SJCRH30 (cell line): ENCODE measurements at places on chromosomes 12 and 14. TPM values are rescaled to one million over a fixed set of nuclear protein-coding genes. Genes with fewer than 3 reads are reported as not detected.
A peak's percentile ranks its signal among the peaks of the same experiment; 100 is the strongest.

- no peaks in the 10 kb centered on the region for H3K27me3 ChIP-seq
- H3K4me3 ChIP-seq, result no peak overlapping the region
- no peaks in the 10 kb centered on the region for H3K4me1 ChIP-seq
- H3K27ac ChIP-seq, result no peak overlapping the region
- no peaks in the 10 kb centered on the region for H3K36me3 ChIP-seq
Measured at GRCh38 chr12:9144730-9145106, 29.0 kb upstream of the A2M start.

DNA sequence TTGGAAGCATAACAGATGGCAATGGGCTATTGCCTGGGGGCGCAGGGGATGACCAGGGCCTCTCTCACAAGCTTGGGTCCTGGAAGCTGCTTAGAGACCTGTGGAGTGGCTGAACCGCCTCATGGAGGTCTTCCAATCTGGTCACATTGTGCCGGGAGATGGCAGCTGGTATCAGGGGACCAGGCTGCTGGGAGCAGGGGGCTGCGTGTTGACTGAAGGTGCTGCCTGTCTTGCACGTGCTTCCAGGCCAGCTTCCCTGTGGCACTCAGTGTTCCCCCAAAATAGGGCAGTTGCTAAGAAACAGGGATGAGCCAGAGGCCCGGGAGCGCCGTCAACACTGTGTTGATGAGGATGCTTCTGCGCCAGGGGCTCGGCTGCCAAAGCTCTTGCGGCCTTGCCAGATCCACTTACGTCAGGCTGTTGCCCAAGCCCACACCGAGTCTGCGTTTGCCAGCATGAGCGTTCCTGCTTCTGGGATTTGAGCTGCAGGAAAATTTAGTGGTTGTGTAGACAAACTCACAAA is 39.8 kb downstream of the ELK3 start:
- peak; percentile 32 for DNase-seq
- no peak overlapping the region for H3K27ac ChIP-seq
- H3K4me3 ChIP-seq, result no peak overlapping the region
- H3K4me1 ChIP-seq, result no peaks in the 10 kb centered on the region

- no peaks in the 10 kb centered on the region for H3K27me3 ChIP-seq
- no peaks in the 10 kb centered on the region for H3K4me1 ChIP-seq
- no peaks in the 10 kb centered on the region for H3K36me3 ChIP-seq
- H3K4me3 ChIP-seq, result no peak overlapping the region
- no peak overlapping the region for H3K27ac ChIP-seq
Measured at GRCh38 chr12:104852896-104853295, 105.2 kb downstream of the SLC41A2 start.

- H3K4me3 ChIP-seq, result no peak overlapping the region
- no peak for DNase-seq
- no peak overlapping the region for H3K27ac ChIP-seq
- peaks cover 6% of the 10 kb centered on the region; the same call in 1 of the 2 replicates for H3K36me3 ChIP-seq
- H3K4me1 ChIP-seq, result no peaks in the 10 kb centered on the region
Measured at GRCh38 chr14:90720336-90720735, 95.9 kb downstream of the TTC7B start.

DNA sequence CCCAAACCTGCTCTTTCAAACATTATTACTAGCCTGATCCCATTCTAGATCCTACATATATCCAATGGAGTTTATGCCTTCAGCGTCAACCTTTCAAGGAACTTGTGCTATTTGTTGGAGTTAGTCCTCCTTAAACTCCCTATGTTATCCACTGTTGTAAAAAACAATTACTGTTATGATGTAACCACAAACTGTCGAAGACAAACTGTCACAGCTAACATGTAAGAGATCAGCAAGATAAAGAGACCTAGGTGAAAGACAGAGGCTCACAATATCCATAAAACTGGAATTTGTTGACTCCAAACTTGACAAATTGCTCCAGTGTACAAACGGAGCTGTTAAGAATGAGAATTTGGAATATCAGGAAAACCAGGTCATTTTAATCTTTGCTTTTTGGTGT is 70.7 kb downstream of the CDK17 start:
- H3K36me3 ChIP-seq, result no peaks in the 10 kb centered on the region; the same call in 1 of the 2 replicates
- no peak overlapping the region for H3K4me3 ChIP-seq
- H3K4me1 ChIP-seq, result no peaks in the 10 kb centered on the region
- DNase-seq, result no peak
- H3K27ac ChIP-seq, result no peak overlapping the region

GRCh38 chr12:94230357-94230905 is 82.1 kb downstream of the PLXNC1 start:
- H3K4me1 ChIP-seq, result no peaks in the 10 kb centered on the region
- H3K36me3 ChIP-seq, result no peaks in the 10 kb centered on the region
- DNase-seq, result no peak
- H3K27me3 ChIP-seq, result no peaks in the 10 kb centered on the region
- H3K4me3 ChIP-seq, result no peak overlapping the region

GRCh38 chr14:24789378-24789884 is 155.4 kb upstream of the GZMB start:
- H3K4me3 ChIP-seq, result no peak overlapping the region
- no peak for DNase-seq
- no peaks in the 10 kb centered on the region for H3K36me3 ChIP-seq

- no peak overlapping the region for H3K27ac ChIP-seq
- no peak overlapping the region for H3K4me3 ChIP-seq
- H3K27me3 ChIP-seq, result no peaks in the 10 kb centered on the region
- no peaks in the 10 kb centered on the region for H3K36me3 ChIP-seq
- DNase-seq, result peak; percentile 3
Measured at GRCh38 chr14:79986251-79986650, 225.1 kb downstream of the DIO2 start.

GRCh38 chr12:80648881-80649280 is 58.6 kb upstream of the MYF6 start:
- no peaks in the 10 kb centered on the region for H3K36me3 ChIP-seq
- H3K4me1 ChIP-seq, result peaks cover 54% of the 10 kb centered on the region
- H3K27me3 ChIP-seq, result no peaks in the 10 kb centered on the region
- no peak overlapping the region for H3K4me3 ChIP-seq
- H3K27ac ChIP-seq, result peak overlapping the region; percentile 94

GRCh38 chr12:51318846-51319599 is 5.0 kb downstream of the BIN2 start:
- no peak overlapping the region for H3K27ac ChIP-seq
- no peak overlapping the region for H3K4me3 ChIP-seq
- no peaks in the 10 kb centered on the region for H3K36me3 ChIP-seq
- H3K27me3 ChIP-seq, result no peaks in the 10 kb centered on the region
- no peaks in the 10 kb centered on the region for H3K4me1 ChIP-seq

- no peaks in the 10 kb centered on the region for H3K36me3 ChIP-seq
- peak overlapping the region; percentile 75 for H3K4me3 ChIP-seq
- H3K27ac ChIP-seq, result peak overlapping the region; percentile 75
- peak; percentile 35 for DNase-seq
Measured at GRCh38 chr12:122022393-122023338, 982 bp downstream of the BCL7A start.

GRCh38 chr12:124379938-124380754 is 85.3 kb downstream of the RFLNA start:
- DNase-seq, result peak; percentile 41
- H3K4me3 ChIP-seq, result no peak overlapping the region
- H3K4me1 ChIP-seq, result peaks cover 3% of the 10 kb centered on the region; the same call in 1 of the 2 replicates
- no peaks in the 10 kb centered on the region for H3K27me3 ChIP-seq
- peaks cover 75% of the 10 kb centered on the region for H3K36me3 ChIP-seq

- H3K27ac ChIP-seq, result no peak overlapping the region
- no peaks in the 10 kb centered on the region for H3K27me3 ChIP-seq
- H3K36me3 ChIP-seq, result peaks cover 17% of the 10 kb centered on the region
- DNase-seq, result peak; percentile 73
- no peak overlapping the region for H3K4me3 ChIP-seq
- peaks cover 4% of the 10 kb centered on the region for H3K4me1 ChIP-seq
Measured at GRCh38 chr14:90288651-90289355, 32.5 kb downstream of the PSMC1 start.

DNA sequence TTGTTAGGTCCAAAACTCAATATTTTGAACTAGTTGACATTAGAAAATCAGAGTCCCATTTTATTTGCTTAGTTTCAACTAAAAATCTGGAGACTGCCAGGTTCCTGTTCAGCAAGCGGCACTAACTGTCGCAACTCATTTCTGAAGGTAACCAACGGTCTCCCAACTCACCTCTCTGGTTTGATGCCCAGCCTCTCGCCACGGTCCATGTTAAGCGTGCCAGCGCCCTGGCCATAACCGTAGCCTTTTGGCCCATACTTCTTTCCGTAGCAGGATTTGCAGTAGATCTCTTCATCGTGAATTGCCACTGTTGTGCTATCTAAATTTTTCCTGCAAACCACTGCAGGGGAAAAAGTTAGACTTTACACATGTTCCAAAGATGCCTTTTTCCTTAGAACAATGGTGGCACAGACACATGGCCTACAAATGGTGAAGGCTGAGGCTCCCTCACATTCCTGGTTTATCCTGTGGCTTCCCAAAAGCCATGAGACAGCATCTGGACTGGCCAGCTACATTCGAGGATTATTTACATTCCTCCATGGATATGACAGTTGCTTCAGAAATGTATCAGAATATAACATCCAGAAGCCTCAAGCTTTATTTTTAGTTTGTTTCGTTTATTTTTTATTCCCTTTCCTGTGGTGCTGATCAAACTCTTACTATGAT is 15.7 kb downstream of the CSRP2 start:
- H3K27me3 ChIP-seq, result no peaks in the 10 kb centered on the region
- H3K27ac ChIP-seq, result peak overlapping the region; percentile 96
- no peak overlapping the region for H3K4me3 ChIP-seq
- peaks cover 54% of the 10 kb centered on the region for H3K36me3 ChIP-seq
- H3K4me1 ChIP-seq, result peaks cover 44% of the 10 kb centered on the region

DNA sequence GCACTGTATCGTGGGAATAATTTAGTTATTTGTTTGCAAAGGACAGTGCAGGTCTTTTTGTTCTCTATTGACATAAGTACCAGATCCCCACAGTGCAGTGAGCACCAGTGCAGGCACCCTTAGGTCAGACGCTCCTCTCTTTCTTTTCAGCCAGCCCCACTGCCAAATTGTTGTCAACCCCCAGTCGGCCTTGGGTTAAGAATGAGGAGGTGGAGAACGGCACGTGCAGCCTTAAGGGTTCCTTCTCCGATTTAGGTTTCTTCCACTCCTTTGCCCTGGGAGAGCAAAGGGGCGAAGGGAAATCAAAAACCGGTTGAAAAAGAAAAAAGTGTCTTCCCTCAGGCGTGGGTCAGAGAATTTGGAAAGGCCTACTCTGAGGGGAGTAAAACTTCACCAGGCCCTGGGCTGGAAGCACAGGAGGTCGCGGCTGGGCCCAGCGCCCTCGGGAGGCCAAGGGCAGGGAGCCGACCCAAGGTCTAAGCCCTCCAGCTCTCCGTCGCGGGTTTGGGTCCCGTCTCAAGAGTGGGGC is 4.3 kb downstream of the PAX9 start:
- H3K4me1 ChIP-seq, result no peaks in the 10 kb centered on the region
- no peak overlapping the region for H3K27ac ChIP-seq
- H3K27me3 ChIP-seq, result no peaks in the 10 kb centered on the region
- no peak overlapping the region for H3K4me3 ChIP-seq

The NAB2 gene
- total RNA-seq, result 87.8 and 89.9 TPM in 2 replicates

The PRKD1 gene
- 11.0 and 11.6 TPM in 2 replicates for total RNA-seq

The KCNMB4 gene
- total RNA-seq, result 4.1 and 4.3 TPM in 2 replicates

The KLHL33 gene
- not detected in 2 replicates for total RNA-seq

The TEX22 gene
- 0.06 and 0.20 TPM in 2 replicates for total RNA-seq
